Stimulated activated CD4-positive, alpha-beta T cell treated with anti-CD3 and anti-CD28 coated beads, Interleukin-4, amount 100 ng/mL, for 48 hours (primary cell): ENCODE measurements at places on chromosomes 11 and 22.

DNA sequence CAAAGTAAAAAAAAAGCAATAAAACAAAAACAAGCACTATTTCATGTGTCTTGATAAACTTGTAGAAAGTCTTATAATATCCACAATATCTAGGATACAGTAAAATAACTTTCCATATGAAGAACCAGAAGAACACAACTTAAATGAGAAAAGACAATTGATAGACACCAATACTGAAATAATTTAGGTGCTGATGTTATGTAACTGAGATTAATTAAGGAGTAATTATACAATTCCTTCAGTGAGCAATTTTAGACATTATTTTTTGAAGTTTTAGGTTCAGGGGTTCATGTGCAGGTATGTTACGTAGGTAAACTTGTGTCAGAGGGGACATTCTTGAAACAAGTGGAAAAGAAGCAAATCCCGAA, 88.3 kb upstream of the VPREB1 start:
- no peak for DNase-seq

GRCh38 chr22:39183991-39184585, 31.6 kb upstream of the CBX7 start:
- no peak for DNase-seq

DNA sequence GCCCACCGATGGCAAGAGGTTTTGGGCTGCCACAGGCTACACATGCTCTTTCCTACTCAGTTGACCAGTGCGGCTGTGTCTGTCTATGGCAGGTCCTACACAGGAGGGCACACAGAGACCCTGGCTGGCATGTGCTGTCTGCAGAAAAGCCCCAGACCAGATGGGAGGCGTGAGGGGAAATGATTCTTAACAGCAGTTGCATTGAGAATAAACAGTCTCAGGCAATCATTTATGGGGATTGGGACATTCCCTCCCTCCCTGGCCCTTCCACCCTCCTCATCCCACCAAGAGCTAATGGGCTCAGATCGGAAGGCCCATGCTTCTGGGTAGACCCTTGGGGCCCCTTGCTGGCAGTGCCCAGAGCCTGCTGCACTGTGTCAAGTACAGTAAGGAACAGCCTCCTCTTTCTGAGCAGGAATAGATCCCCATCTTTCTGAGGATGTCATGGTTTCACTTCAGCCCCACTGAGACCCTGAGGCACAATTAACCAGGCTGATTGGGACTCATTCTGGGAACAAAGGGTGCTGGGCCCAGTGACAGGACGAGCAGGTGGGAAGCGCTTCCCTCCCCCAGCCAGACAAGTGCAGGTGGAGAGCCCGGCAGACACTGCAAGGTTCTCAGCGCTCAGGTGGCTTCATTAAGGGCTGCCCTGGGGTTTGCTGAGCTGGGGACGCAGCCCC, 28.3 kb downstream of the TSPAN18 start:
- DNase-seq: no peak

- DNase-seq: peak; percentile 41
These were observed 3.9 kb downstream of the DBX1 start for GRCh38 chr11:20156280-20156875.

DNA sequence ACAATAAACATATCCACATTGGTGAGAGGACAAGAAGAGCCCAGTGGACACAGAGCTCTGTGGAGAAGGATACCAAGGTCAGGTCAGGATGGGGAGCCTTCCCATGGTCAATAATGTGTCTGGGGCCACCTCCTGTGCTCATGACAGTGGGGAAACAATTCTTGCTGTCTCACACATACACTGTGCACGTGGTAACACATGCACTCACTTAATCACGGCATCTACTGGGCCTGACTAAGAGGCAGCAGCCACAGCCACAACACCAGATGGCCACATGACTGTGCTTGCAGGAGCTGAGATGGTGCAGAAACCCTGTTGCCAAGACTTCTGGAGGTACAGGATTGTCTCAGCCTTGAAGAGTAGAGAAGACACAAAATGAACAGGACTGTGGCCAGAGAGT, 28.6 kb downstream of the C22orf42 start:
- DNase-seq: no peak

- no peak for DNase-seq
These were observed 31.8 kb upstream of the HSPA8 start for GRCh38 chr11:123093739-123094138.

DNA sequence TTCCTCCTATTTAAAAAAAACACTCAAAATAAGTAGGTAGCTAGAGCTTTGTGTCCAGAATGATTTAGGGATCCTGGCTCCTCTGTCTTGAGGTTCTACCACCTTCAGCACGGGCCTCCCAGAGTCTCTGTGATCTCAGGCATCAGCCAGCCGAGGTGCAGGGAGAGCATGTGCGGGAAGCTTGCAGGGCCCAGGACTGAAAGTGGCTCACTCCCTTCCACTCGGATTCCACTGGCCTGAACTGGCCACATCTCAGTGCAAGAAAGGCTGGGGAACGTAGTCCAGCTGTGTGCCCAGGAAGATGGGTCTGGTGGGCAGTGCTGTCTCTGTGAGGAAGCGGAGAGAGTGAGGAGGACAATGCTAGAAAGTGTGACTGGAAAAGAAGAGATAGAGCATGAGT, 68.3 kb upstream of the MYOD1 start:
- DNase-seq: no peak

GRCh38 chr11:116035977-116036376, 531.8 kb upstream of the CADM1 start:
- no peak for DNase-seq

DNA sequence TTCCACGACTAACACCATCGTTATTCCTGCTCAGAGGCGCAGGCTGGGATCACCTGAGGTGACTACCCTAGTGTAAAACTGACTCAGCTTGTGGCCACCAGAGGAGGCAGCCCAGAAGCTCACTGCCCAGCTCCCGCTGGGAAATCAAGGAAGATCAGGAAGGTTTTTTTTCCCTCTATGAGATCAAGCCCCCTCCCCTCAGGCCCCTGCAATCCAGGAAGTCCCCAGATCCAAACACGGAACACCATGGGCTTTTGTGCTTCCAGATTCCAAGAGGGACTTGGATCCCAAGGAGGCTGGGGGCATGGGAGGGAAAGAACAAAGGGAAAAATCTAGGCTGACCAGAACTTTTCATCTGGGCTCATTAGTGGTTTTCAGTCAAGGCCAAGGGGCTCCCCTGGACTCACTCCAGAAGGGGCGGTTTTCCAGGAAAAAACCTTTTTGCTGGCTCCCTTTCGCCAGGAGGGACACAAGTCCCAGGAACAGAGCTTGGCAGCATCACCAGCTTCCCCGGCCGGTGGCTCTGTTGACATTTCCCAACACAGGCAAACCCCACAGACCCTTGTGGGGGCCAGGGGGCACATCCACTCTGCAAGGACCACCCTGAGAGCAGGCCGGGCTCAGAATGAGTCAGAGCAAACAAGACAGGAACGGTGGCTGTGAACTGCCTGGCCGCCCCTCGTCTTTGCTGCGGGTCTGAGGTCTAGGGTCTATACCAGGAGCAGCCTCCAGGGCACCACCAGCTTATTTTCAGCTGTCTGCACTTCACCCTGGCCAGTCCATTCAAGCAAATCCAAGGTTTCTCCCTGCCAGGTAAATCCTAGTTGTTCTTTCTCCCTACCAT, 36.8 kb downstream of the MYH9 start:
- DNase-seq: no peak

DNA sequence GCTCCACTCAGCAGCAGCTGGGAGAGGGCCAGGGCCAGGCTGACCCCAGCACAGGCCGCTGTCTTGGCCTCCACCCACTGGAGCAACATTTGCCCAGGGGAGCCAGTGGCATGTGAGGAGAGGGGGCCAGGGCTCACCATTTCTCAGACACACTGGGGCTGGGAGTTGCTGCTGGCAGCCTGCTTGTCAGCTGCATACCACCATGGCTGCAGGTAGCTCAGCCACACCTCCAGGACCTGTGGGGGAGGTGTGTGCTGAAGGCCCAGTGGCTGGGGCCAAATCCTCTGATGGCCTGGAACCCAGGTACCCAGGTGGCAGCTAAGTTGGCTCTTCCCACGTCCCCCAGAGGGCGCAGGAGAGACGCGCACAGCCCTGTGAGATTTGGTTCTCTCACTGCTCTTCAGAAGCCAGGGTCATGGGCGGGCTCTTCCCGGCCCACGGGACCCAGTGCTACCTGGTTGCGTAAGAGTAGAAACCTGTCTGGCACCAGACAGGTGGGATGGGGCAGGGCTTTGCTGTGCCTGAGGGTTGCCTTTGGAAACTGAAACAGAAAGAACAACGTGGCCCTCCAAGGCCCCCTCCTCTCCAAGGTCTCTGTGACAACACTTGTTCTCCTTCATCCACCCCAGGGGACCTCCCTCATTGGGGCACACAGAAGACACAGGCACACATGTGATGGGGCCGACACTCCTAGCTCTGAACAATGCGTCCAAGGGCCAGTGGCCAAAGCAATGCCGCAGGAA, 98.8 kb downstream of the MED15 start:
- DNase-seq: peak; percentile 56

GRCh38 chr11:76206327-76207081, at the start of gene WNT11:
Gene WNT11, minus strand, starts transcription at chr11:76206502. Its CDS starts 95 bp downstream, at chr11:76206407.
- DNase-seq: no peak

- no peak for DNase-seq
These were observed 3.1 kb downstream of the OR56A1 start for GRCh38 chr11:6027501-6027900.

DNA sequence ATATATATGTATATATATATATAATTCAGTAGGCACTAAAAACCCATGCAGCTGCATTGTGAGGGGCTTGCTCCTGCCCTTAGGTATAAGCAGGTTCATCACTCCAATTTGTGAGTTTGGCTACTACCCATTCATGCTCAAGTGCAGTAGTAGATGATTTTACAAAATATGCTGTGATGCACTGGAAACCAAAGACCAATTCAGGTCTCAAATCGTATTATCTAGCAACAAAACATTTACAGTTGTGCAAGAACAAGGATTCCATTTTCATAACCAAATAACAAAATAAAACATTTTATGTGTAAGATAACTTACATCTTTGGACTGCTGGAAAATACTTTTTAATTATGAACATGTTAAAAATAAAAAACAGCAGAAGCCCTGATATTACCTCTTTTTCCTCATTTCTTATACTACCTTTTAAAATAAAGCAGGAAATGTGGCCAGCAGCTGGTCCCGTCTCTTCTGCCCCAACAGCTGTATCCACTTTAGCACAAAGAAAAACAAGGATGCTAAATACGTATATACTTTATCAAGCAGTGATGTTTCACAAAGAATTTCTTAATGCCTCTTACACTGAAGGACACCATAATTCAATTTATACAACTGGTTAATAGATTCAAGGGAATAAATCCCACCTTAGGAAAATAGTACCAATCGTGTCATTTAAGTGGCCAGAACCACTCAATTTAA, 2.8 kb downstream of the CREBZF start:
- no peak for DNase-seq

- DNase-seq: no peak
These were observed 21.5 kb upstream of the CSNK2A3 start for GRCh38 chr11:11374358-11375148.
